Right lobe of liver (tissue), 6 donors: ENCODE measurements at places on chromosomes 7 and 10. TPM values are rescaled to one million over a fixed set of nuclear protein-coding genes. Genes with fewer than 3 reads are reported as not detected.

Gene SLC16A9
- 0.73 TPM for total RNA-seq

Gene TWIST1
- not detected for total RNA-seq

Gene MYL7
- total RNA-seq = not detected

DNA sequence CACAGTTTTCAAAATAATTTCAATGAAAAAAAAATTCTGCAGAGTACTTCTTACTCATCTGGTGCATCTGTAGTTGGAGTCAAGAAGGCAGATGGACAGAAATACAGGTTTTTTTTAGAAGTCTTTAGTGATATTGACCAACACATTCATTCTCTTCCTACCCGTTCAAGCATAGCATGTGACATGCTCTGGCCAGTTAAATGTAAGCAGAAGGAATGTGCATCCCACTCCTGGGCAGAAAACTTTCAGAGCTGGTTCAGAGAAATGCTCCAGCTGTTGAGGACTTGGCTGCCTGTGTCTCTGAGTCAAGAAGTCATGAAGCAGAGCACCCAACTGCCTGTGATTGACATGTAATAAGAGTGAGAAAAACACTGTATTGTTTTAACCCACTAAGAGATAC is 665.3 kb upstream of the IGFBP3 start:
- no peak for DNase-seq

DNA sequence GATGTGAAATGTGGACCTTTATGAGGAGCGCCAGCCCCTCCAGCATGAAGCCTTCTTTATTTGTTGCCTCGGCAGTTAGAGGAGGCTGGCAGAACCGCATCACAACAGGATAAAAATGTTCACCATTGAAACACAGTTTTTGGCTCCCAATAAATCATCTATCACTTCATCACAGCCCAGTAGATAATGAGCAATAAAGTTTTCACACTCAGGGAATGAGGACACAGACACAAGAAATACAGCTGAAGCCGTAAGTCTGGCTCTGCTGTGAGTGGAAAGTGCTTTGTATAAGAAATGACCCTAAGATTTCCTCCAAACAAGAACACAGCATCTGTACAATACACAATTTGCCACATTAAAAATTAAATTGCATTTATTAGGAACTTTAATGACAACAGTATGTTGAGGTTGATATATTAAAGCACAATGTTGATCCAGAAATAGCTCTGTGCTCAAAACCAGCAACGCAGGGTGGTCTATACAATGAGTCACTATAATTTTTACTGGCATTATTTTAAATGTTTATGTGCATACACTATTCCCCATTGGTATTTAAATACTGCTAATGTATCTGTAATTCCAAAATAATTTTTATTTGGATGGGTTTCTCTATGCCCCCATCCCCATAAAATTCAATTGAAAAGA is 301.8 kb upstream of the MGMT start:
- DNase-seq = no peak

- no peak for DNase-seq
These were observed 49.9 kb downstream of the SCIN start for GRCh38 chr7:12620371-12620770.

DNA sequence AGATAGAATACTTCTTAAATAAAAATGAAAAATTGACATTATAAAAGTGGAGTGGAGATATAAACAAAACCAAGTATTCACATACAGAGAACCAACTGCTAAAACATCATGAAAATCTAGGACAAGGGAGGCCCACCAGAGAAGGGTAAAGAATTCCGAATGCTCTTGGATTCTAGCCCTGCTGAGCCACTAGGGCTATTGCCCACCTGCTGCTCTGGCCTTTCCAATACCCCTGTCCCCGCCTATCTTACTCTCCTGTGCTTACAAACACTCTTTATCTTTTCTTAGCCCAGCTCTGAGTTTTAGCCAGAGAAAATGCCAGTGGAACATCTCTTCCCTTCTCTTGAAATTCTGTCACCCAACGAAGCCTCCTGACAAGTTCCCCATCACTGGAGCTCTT is 100.3 kb downstream of the MACC1 start:
- no peak for DNase-seq

DNA sequence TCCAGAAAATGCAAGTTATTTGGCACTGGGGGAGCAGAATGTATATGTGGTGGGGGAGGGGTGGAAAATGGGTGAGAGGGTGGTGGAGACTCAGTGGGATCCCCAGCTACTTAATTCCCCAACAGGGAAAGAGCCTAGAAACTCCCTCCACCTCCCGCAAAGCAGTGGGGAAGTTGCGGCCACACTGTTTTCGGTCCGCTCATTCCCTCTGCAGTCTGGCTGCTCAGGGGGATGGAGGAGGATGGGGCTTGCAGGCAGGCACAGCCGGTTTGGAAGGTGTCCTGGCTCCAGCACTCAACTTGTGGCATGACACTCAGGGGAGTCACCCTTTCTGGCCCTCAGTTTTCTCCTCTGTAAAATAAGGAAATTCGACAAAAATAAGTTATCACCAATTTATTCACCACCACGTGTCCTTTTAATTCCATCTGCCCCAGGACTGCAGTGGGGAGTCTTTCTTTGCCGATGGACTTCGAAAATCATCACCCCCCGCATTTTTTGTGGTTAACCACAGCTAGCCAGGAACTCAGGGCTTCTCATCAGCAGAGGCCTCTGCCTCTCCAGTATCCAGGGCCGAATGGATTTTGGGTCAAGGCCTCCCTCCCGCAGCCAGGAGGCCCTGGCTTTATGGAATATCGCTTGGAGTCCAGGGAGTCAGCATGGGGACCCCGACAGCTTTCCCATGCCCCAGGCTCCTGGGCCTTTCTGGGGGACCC is 1.6 kb upstream of the HTRA1 start:
- DNase-seq = no peak

- no peak for DNase-seq
These were observed 425.2 kb upstream of the NFE2L3 start for GRCh38 chr7:25726781-25727311.

GRCh38 chr7:37504801-37505200 is 56.1 kb upstream of the ELMO1 start:
- no peak for DNase-seq

- no peak for DNase-seq
These were observed 51.2 kb downstream of the PRKAG2 start for GRCh38 chr7:151825721-151826120.

DNA sequence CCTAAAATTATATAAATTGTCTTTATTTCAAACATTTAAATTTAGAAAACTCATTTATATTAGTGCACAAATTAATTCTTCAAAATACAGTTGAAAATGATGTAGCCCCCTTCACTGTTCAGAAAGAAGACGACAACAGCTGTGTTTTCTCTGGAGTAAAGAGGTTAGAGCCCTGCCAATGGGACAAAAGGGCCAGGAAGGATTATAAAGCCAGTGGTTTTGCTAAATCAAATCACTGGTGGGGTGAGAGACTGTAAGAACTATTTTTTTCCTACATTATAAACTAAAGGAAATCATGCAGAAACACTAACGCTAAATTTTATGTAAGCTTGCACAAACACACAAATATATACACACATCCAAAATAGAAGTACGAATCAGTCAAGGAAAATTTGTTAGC is 386.6 kb downstream of the PARD3 start:
- no peak for DNase-seq
